ENCODE measurements at places on chromosomes 11 and 22.

GRCh38 chr11:64321533-64321932, 3.6 kb downstream of the PRDX5 start:
- DNase-seq = no peak

GRCh38 chr22:50620593-50621355, 7.2 kb downstream of the ARSA start:
- peak; percentile 85 for DNase-seq

DNA sequence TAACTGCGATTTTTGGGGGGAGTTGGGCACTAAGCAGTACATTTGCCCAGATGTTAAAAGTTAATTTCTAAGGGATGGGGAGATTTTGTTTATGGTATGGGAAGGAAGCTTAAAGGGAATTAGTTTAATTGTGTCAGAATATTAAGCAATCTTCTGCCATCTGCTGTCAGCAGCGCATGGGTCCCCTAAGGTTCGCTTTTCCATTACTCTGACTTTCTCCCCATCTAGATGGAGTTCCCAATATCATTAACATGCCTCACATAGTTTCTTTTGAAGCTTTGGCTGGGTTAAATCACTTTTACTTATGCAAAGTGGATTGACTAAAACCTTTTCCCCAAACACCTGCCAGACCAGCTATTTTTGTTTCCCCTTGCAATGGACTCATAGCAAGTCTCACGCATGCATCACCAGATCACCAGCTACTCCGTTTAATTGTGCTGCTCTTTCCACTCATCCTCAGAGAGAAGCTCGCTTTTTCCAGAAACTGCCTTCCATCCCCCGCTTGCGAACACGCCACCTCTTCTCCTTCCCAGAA, 172.7 kb downstream of the FAT3 start:
- DNase-seq = no peak

GRCh38 chr22:17110791-17111550, 10.2 kb downstream of the TMEM121B start:
- no peak for DNase-seq

DNA sequence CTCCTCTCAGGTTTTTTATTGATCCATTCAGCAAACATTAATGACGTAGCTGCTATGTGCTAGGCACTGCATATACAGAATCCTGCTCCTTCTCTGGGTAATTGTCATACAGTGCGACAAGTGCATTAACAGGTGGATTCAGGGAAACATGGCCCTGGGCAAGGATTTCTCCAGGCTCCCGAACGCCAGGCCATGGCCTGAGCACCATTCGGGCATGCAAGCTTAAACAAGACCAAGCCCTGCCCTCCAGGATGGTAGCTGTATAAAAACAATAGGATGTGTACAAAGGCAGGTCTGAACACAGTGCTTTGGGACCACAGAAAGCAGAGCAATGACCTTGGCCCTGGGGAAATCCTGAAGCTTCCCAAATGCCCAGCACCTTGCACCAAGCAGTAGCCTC, 9.1 kb upstream of the SYT7 start:
- DNase-seq = no peak

- DNase-seq = no peak
Observed at GRCh38 chr22:30357236-30357570, 396 bp downstream of the CCDC157 start.

- DNase-seq = peak; percentile 82
Observed at GRCh38 chr11:46380340-46381047, 975 bp upstream of the MDK start.

DNA sequence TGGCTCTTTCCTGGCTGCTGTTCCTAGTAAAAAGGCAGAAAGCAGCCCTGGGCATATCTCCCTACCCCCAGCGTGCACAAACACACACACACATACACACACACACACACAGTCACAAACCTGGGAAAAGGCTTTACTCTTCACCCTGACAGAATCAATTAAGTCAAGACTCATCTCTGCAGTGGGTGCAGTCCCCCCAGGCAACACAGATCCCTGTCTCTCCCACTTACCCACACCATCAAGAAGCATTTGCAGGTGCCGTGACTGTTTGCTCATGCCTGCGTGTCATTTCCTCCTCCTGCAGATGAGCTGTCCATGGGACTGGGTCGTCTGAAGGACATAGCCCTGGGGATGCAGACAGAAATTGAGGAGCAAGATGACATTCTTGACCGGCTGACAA, 28.6 kb downstream of the SNAP29 start:
- no peak for DNase-seq

- no peak for DNase-seq
Observed at GRCh38 chr11:41267451-41267850, 192.0 kb downstream of the LRRC4C start.

DNA sequence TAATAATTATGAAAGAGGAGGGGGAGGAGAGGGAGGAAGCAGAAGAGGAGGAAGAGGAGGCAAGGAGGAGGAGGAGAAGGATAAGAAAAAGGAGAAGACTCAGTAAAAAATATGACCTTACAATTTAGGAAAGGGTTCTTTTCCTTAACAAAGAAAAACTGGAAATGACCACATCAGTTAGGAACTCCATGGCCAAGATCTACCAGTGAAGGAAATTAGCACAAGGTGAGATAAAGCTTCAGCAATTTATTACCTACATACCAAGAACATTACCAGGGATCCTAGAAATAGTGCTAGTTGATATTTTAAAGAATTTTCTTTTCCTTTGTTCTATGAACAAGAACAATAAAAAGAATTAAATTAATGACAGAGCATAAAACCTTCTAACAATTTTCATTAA, 172.7 kb downstream of the LRRC4C start:
- DNase-seq = no peak

DNA sequence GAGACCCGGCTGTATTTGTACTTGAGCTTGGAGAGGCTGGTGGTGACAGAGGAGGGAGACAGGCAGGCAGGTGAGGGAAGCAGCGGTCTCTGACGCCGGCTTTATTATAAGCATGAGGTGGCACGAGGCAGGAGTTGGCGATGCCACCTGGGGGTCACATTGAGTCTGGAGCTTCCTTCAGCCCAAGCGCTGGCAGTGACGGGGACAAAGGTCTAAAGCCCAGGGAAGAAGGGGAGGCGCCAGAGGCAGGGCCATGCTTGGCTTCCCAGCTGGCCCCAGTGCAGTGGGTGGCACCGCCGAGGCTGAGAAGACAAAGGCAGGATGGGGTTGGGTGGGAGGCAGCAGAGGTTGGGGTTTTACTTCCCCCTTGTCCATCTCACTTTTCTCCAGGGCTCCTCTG, 4.5 kb downstream of the FXYD2 start:
- no peak for DNase-seq

- DNase-seq = no peak
Observed at GRCh38 chr22:27996529-27996925, 77.5 kb upstream of the PITPNB start.

GRCh38 chr11:119218141-119218878, 12.2 kb downstream of the CBL start:
- no peak for DNase-seq

DNA sequence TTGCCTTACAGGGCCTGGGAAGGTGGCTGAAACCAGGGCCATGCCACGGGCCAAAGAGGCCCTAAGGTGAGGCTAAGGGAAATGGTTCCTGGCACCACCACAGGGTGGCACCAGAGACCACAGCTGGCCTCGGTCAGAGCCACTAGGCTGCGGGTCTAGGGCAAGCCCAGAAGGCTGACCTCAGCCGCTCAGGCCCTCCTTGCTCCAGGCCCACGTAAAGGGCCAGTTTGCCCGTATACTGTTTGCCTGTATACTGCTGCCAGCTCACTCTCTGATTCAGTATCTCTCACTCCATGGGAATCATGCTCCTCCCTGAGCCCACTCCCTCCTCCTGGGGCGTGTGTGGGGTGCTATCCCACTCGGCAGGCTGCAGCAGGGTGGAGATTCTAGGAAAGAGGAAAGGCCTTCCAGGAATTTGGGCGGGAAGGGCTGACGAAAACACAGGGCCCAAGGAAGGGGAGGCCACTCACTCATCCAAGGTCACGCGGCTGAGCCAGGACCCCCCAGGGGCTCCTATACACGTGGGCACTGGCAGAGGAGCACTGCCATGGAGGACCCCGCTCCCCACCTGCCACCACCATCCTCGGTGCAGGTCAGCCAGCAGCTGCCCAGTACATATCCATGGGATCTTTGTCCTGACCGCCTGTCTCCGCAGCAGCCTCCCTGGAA, 62.4 kb downstream of the NECTIN1 start:
- peak; percentile 87 for DNase-seq

GRCh38 chr11:111703576-111703975, 62.6 kb downstream of the PPP2R1B start:
- DNase-seq = no peak

- DNase-seq = peak; percentile 62
Observed at GRCh38 chr11:64874308-64875240, 3.8 kb downstream of the EHD1 start.

DNA sequence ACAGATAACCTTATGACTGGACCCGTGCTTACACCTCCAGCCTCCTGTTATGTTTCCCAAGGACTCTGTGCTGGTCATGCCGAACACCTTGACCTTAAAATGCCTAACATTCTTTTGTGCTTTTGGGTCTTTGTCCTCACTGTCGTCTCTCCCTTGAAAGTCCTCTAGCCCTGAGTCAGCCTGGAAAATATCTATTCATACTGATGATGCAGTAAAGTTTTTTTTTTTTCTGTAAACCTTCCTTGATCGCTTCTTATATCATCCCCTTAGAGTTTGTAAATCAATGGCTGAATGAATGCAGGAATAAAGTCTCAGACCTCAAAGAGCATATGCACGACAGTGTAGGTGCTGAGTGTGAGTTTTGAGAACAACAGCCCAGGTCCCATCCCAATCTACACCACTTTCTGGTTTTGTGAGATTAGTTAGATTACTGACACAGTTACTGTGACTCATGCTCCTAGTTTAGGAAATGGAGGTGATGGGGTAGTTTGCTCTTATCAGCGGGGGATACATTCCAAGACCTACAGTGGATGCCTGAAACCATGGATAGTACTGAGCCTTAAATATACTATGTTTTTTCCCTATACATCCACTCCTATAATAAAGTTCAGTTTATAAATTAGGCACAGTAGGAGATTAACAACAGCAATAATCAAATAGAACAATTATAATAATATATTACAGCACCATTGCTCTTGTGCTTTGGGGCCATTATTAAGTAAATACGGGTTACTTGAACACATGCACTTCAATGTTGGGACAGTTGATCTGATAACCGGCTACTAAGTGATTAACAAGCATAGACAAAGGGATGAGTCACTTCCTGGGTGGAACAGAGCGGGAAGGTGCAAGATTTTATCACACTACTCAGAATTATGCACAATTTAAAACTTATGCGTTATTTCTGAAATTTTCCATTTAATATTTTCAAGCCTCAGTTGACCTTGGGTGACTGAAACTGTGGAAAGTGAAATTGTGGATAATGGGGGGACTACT, 8.6 kb downstream of the TCN1 start:
- no peak for DNase-seq

- DNase-seq = peak; percentile 26
Observed at GRCh38 chr22:49628391-49629260, 199.0 kb downstream of the BRD1 start.

GRCh38 chr11:104967534-104968354, 630 bp downstream of the CASP4 start:
- no peak for DNase-seq

- peak; percentile 32 for DNase-seq
Observed at GRCh38 chr11:1072116-1072820, 2.4 kb upstream of the MUC2 start.

- DNase-seq = no peak
Observed at GRCh38 chr22:38406617-38407016, 48.4 kb downstream of the KCNJ4 start.

DNA sequence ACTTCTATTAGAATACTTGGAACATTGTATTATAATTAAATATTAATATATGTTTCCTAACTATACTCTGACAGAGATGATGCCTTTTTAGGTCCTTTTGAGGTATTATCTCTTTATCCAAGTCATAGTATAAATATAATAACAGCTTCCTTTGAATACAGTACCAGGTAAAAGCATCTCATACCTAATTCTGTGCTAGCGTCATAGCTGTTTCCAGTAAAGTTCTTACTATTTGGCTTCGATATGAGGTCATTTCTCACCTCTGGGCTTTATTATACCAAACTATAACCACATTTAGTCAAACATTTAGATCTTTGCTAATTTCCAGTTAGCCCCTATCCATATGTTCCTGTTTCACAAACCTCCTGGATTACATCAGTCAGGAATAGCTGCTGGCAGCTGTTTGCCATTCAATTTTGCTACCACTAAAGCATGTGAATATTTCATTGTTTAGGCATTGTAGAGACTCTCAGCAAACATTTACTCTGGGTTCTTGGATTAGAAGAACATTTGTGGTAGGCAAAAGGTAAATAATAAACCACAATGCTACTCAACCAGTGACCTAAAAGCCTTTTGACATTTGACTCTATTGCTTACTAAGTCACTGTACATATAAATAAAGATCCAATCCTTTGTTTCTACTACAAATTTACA, 255.1 kb downstream of the TTC28 start:
- DNase-seq = no peak

GRCh38 chr11:66100272-66101065, 30.4 kb downstream of the PACS1 start:
- peak; percentile 87 for DNase-seq

GRCh38 chr11:94546886-94547285, 3.2 kb downstream of the FUT4 start:
- no peak for DNase-seq

GRCh38 chr11:73439002-73439843, 63.0 kb downstream of the RELT start:
- DNase-seq = no peak

- no peak for DNase-seq
Observed at GRCh38 chr11:1746511-1746931, 3.9 kb downstream of the IFITM10 start.

DNA sequence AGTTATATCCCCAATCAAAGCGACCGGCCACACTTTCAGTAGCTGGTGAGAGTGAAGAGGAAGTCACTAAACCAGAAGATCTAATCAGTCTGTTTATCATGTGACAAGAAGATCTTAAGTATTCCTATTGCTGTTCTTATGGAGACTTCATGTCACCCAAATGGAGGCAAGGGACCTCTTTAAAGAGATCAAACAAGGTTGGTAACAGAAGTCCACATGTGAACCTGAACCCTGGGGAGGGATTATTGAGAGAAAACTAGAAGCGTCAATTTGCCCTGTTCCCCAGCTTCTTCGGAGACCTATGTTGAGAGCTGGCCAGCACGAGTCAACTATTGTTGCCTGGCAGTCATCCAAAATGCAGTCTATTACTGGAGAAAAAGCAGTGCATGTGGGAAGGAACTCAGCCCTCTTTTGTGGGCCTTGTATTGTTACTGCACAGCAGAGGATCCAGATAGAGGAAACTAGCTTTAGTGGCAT, 76.9 kb upstream of the CTSC start:
- no peak for DNase-seq

- no peak for DNase-seq
Observed at GRCh38 chr22:32075997-32076760, 33.1 kb downstream of the SLC5A1 start.

Measured in left ventricle myocardium superior (tissue), 1 donor.